NCI-H1417 treated with DMSO at 0.1 percent for 48 hours (cell line): ENCODE measurements at places on chromosomes 6 and 20.

DNA sequence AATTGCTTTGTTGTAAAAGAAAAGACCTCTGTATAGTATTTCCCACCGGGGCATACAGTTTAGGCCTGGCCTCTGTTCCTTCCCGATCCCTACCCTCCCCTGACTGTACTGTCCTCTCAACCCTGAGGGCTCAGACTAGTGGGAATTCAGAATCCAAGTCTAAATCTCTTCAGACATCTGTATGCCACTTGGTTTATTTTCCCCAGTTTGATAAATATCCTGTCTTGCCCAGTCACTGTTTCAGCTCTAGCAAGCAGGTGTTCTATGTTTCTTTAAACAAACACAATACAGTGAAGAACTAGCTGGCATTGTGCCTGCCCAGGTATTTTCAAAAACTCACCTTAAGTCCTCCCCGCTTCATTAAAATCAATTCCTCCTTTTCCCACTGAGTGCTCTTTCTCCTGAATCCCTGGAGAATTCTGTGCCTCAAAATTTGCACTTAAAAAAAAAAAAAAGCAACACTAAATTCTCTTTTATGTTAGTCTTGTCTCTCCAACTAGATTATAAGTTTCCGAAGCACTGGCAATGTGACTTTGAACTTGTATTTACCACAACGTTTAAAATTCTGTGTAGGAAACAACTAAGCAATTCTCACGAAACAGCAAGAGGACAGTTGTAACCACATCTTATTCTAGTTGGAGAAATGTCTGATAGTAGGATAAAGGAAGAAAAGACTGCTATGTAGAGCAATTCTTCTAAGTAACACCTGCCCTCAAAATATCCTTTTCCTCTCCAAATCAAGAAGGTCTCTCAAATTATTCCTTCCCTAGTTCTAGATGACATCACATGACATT, 112.0 kb upstream of the CARMIL1 start:
- DNase-seq = peak; percentile 21

- no peak for DNase-seq
These were observed 123.3 kb upstream of the PHACTR3 start for GRCh38 chr20:59481067-59481466.

DNA sequence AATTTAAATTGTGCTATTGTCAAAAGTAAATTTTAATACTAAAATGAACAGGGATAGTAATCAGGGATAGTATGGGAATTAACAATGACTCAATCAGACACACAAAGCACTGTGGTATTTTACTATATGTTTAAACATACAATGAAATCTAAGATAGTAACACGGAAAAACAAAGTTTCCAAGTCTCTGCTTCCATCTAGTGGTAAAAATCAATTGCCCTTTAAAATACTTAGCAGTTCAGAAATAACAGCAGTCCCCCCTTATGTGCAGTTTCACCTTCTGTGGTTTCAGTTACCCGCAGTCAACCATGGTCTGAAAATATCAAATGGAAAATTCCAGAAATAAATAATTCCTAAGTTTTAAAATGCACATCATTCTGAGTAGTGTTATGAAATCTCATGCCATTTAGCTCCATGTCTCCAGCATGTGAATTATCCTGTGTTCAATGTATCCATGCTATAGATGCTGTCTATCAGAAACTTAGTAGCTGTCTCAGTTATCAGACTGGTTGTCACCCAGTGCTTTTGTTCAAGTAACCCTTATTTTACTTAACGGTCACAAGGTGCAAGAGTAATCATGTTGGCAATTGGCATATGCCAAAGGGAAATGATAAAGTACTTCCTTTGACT, 58.5 kb downstream of the AHI1 start:
- DNase-seq = no peak

GRCh38 chr6:27834879-27835549, 77.2 kb downstream of the OR2B2 start:
- no peak for DNase-seq
